IPS DF 19.7 (cell line): ENCODE measurements at places on chromosomes 7 and 10.

GRCh38 chr7:36942955-36943354 lies 218.7 kb upstream of the AOAH start:
- DNase-seq: no peak

- no peak for DNase-seq
These were observed 59.2 kb downstream of the RNLS start for GRCh38 chr10:88523739-88524400.

- no peak for DNase-seq
These were observed 302.9 kb upstream of the ZMIZ1 start for GRCh38 chr10:78765726-78766335.

GRCh38 chr10:101284101-101284743 lies 55.0 kb upstream of the LBX1 start:
- DNase-seq: no peak

DNA sequence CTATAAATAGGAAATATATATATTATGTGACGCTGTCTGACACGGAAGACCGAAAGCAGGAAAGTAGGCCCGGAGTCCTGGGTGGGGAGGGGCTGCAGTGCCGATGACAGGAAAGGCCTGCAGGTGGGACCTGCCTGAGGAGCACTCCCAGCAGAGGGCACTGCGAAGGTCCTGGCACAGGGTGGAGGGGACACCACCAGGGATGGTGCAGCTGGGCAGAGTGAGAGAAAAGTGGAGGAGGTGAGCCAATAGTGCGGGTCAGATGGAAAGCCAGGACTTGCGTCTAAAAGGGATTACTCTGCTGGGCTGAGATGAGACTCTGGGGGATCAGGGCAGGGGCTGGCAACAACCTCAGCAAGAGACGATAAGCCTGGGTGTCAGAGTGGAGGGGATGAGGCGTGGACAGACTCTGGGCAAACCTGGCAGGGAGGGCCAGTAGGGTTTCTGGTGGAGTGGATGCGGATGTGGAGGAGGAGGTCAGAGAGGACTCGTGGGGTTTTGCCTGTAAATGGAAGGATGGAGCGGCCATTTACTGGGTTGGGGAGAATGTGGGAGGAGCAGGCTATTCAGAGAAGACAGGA lies 118.2 kb upstream of the ZNF746 start:
- DNase-seq: no peak

GRCh38 chr10:88254091-88254490 lies 329.0 kb downstream of the RNLS start:
- no peak for DNase-seq

DNA sequence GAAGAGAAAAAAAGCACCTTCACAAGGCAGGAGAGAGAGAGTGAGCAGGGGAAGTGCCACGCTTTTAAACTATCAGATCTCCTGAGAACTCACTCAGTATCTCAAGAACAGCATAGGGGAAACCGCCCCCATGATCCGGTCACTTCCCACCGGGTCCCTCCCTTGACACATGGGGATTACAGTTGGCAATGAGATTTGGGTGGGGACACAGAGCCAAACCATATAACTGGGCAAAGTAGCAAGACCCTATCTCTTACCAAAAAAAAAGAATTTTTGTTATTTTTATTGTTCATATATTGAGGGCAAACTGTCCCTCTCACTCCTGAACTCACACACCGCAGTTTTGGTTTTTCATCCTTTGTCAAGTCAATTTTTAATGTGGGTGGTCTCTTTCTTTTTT lies 18.2 kb upstream of the ZRANB1 start:
- no peak for DNase-seq

DNA sequence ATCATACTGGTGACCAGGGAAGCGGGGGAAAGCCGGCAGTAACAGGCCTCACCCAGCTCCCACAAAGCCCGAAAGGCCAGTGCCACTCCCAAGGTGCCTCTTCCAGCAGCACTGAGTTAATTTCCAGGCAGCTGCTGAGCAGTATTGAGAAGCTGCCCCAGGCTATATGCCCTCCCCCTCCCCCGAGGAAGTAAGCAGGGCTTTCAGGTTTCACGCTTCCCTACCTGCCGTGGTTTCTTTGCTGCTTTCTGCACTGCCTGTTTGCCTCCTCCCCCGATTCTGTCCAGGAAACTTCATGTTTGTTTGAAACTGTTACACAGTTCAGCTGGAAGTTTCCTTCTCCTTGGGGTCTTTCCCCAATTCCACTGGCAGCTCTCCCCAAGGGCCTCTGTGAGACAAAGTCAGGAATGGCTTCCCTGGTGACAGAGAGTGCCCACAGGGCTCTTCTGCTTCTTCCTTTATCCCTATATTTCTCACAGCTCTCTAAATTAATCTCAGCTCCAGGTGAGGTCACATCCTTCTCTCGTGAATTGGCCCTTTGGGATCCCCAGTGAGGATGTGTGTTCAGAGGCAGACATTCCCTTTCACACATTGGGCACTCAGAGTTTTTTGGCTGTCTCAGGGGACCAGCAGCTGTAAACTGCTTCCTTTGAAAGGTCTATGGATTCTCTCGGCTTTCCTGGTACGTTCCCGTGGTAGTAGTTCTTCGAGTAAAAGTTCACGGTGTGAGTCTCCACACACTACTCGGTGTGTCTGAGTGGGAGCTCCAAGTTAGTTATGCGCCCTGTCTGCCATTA lies 19.4 kb downstream of the C1GALT1 start:
- DNase-seq: no peak

DNA sequence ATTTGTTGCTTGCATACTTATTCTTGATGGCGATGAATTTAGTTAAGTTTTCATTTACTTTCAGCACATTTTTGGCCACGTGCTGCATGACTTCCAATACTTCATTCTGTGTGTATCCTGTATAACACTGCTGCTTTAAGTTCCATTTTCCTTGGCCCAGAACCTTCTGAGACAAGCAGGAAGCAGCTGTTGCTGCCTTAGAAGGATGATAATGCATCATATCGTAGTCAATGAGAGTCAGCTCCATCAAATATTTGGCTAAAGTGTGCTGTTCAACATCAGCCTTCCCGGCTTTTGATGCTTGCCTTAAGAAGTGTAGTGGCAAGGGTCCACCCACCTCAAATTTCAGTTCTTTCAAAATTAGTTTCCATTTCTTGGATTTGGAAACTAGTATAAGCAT lies 59.2 kb upstream of the GLCCI1 start:
- no peak for DNase-seq

DNA sequence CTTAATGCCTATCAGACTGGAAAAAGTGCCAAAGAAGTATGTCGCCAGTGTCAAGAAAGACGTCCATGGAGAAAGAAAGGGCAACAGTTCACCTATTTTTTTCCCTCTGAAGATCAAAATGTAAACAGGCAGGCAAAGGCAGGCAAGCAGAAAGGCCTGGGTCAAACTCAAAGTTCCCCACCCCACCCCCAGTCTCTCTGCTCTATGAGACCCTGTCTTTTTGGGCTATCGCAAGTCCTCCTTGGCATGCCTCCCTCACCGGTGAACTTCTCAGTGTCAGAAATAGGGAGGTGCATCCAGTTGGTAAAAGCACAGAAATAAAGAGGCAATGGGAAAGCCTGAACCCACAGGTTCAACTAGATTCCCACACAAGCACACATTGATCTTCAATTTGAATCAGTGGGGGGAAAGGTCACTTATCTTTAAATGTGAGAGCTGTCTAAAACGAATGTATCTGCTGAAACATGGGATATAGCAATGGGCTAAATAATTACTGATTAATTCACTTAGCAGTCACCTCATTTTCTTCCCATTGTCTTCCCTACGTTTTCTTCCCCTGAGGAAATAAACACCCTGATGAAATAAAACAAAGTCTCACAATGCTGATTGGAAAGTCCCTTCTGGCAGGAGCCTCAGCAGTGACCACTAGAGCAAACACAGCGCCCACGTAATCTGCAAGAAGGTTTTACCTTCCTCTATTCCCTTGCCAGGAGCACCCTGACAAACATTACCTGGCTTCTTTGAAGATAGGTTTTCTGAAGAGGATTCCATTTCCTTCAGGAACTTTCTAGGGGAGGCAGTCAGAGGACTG lies 31.1 kb downstream of the JAZF1 start:
- DNase-seq: no peak

GRCh38 chr7:157972914-157973313 lies 614.7 kb downstream of the PTPRN2 start:
- no peak for DNase-seq

DNA sequence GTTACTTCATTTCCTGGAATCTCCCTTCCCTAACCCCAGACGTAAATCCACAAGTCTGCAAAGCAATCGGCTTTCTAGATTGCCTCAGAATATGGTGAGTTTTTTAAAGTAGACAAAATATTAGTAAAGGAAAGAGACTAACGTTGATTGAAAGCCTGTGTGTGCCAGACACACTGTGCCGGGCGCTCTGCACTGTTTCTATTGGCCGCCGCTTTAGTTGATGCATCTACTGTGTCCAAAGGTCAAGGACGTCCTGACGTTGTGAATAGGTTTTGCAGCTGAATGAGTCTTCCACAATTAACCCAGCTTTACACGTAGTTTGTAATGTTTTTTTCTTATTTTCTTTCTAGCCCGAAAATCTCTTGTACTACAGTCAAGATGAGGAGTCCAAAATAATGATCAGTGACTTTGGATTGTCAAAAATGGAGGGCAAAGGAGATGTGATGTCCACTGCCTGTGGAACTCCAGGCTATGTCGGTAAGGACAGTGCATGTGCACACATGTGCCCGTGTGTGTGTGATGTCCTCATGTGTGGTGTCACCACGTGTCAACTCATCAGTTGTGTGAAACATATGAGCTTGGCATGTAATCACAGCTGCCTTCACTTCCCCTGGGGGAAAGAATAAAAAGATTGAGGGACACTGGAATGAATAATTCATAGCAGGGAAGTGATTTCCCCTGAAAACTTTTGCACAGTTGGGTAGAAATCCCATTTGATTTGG lies 232.0 kb downstream of the CCDC3 start:
- no peak for DNase-seq

DNA sequence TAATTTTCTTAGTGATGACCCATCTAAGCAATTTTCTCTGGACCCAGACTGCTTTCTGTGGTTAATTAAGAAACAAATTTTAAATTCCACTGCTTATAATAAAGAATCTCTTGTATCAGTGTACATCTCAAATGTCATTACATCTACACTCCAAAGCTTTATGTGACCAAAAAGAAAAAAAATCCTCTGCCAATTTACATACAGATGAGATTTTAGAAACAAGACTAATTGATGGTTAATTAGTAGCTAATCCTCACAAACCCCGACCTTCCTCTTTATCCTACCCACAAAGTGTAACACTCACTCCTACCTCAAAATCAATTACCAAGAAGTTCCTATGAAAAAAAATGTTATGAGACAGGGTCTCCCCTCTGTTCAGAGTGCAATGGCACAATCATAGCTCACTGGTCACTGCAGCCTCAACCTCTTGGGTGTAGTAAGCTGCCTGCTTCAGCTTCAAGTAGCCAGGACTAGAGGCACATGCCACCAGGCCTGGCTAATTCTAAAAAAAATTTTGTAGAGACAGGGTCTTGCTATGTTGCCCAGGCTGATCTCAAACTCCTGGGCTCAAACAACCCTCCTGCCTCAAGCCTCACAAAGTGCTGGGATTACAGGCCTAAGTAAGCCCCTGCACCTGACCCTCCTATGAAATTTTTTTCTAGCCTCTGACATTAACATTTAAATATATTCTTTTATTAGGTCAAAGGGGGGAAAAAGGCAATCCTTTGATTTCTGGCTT lies 14.8 kb downstream of the KIF5B start:
- DNase-seq: no peak

GRCh38 chr7:64651632-64652165 lies 14.2 kb upstream of the ZNF107 start:
- no peak for DNase-seq

GRCh38 chr7:31981874-31982390 lies 88.3 kb downstream of the PDE1C start:
- DNase-seq: no peak

DNA sequence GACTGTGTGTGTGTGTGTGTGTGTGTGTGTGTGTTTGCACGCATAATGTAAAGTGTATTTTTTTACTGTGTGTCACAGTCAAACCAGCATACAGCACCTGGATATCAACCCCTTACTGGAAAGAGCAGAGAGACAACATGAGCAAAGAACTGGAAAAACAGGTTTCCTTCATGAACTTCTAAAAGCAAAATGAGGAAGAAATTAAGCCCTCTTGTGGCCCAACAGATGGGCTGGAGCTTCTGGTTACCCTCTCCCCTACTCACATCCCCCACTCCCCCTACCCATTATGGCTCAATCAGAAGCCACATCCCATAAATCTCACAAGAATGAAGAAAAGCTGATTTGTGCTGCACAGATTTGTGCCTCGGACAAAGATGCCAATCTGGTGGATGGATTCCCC lies 36.2 kb downstream of the PDE1C start:
- peak; percentile 15 for DNase-seq

GRCh38 chr10:31554556-31554955 lies 235.5 kb downstream of the ZEB1 start:
- DNase-seq: no peak

GRCh38 chr10:76935941-76936613 lies 701.5 kb downstream of the KCNMA1 start:
- no peak for DNase-seq

GRCh38 chr10:33638891-33639290 lies 304.4 kb upstream of the NRP1 start:
- no peak for DNase-seq

DNA sequence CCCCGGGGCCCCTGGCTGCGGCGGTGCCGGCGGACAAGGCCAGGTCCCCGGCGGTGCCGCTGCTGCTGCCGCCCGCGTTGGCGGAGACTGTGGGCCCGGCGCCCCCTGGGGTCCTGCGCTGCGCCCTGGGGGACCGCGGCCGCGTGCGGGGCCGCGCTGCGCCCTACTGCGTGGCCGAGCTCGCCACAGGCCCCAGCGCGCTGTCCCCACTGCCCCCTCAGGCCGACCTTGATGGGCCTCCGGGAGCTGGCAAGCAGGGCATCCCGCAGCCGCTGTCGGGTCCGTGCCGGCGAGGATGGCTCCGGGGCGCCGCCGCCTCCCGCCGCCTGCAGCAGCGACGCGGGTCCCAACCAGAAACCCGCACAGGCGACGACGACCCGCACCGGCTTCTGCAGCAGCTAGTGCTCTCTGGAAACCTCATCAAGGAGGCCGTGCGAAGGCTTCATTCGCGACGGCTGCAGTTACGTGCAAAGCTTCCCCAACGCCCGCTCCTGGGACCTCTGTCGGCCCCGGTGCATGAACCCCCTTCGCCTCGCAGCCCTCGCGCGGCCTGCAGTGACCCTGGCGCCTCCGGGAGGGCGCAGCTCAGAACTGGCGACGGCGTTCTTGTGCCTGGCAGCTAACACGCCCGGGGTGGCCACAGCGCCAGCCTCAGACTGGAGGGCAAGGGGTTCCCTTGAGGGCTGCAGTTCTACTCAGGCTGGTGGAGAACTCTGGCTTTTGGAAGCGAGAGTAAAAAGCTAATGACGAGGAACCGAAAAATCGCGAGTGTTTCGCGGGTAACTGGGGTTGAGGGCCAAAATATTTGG lies 804 bp downstream of the FRAT1 start:
- DNase-seq: no peak
